Hippocampal formation (tissue), 2 donors: ENCODE measurements at places on chromosomes 6 and 20.

- DNase-seq, result no peak
These were observed 50.3 kb upstream of the BTBD3 start for GRCh38 chr20:11867291-11867919.

- no peak for DNase-seq
These were observed 464.2 kb downstream of the QKI start for GRCh38 chr6:163878698-163879097.

DNA sequence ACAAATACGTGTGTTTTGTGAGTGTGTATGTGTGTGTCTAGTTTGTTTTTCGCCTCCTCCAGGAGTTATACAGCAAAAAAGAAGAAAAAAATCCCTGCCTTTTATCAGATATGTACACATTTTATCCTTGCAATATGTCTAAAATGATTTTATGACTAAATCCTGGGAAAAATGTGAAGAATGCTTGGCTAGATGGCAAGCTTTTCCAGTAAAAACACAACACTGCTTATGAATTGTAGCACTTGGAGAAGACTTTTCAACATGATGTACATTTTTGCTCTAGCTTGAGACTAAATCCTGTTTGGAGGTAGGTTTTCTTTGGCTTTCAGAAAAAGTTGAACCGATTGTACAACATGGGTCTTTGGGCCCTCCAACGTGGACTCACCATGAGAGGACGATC lies 160.2 kb downstream of the GMPR start:
- DNase-seq, result no peak

GRCh38 chr6:165146456-165146855 lies 162.9 kb downstream of the C6orf118 start:
- DNase-seq, result peak; percentile 35

DNA sequence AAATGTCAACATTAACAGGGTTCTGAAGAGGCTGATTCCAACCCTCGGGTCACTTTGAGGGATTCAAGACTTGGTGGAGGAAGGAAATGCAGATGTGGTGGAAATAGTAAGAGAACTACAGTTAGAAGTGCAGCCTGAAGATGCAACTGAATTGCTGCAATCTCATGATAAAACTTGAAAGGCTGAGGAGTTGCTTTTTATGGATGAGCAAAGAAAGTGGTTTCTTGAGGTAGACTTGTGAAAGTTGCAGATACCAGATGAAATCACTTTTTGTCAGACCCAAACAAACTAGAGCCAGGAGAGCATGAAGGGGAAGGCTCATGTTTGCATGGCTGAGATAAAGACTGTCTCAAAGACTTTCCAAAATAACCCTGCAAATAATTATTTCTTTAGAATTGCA lies 16.2 kb downstream of the ANKRD6 start:
- no peak for DNase-seq

DNA sequence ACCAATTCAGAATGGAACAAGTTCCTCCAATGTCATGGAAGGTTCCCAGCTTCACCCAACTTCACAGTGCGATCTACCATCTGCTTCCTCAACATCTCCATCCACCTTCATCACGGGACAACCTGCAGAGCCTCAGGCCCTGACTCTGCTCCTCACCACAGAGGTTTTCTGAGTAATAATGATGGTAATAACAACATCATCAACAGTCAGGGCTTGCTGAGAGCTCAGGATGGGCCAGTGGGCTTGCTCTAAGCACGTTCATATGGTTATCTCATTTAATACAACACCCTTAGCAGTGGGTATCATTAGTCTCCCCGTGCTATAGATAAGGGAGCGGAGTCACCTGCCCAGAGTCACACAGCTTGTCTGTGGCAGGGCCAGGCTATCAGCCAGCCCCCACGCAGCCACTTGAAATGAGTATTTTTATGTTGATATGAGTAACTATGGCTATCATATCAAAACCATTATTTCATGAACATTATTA lies 38.6 kb downstream of the PREX1 start:
- no peak for DNase-seq

GRCh38 chr6:54525731-54526130 lies 217.5 kb downstream of the TINAG start:
- DNase-seq, result no peak

- no peak for DNase-seq
These were observed 71.2 kb downstream of the SESN1 start for GRCh38 chr6:109023356-109023925.

DNA sequence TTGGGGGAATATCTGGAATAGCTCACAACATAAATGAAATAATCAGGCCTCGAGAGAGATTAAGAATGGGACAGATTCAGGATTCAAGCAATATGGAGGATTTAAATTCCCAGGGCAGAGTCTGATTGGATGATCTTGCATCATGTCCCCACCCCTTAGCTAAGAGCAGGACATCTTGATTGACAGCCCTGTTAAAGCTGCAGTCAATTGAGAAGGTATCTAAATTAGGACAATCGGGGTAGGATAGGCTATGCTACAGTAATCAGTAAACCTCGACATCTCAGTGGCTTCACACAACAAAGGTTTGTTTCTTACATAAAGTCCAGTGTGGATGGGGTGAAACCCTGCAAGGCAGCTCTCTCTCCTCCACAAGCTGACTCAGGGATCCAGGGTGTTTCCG lies 109.5 kb downstream of the EYA2 start:
- no peak for DNase-seq

DNA sequence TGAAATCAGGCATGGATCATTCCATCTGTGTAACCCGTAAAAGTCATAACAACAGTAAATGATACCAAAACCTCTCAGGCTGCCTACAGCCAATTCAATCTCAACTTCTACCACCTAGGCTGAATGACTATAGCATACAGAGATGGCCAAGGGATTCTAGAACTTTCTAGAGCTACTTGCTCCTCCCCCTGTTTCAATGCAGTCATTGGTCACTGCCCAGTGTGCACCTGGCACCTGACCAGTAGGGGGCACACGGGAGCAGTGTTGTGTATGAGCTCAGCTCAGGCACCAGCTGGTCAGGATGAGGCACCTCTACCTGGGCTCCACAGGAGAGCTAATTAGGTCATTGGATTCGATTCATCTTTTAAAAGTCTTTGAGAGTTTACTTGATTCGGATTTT lies 86.2 kb downstream of the PLEKHG1 start:
- no peak for DNase-seq

- no peak for DNase-seq
These were observed 44.5 kb downstream of the RPRD1B start for GRCh38 chr20:38078084-38078483.

DNA sequence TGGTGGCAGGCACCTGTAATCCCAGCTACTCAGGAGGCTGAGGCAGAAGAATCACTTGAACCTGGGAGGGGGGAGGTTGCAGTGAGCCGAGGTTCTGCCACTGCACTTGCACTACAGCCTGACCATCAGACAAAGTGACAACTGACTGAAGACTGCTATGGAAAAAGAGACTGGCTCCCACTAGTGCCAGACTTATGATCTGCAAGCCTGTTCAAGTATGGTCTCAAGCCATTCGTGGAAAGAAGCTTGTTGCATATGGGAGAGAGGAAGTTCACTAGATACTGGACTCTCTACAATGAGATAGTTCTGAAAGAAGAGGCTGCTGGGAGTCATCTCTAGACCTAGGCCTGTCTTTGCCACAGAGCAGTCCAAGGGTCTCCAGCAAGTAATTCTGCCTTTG lies 26.7 kb downstream of the MDN1 start:
- no peak for DNase-seq

- no peak for DNase-seq
These were observed 3.5 kb downstream of the OCSTAMP start for GRCh38 chr20:46546936-46547335.

GRCh38 chr20:40111282-40111681 lies 577.8 kb downstream of the MAFB start:
- no peak for DNase-seq

- DNase-seq, result no peak
These were observed 7.6 kb upstream of the MICA start for GRCh38 chr6:31395832-31396231.

- DNase-seq, result no peak
These were observed 75.7 kb downstream of the GCLC start for GRCh38 chr6:53469163-53469562.

DNA sequence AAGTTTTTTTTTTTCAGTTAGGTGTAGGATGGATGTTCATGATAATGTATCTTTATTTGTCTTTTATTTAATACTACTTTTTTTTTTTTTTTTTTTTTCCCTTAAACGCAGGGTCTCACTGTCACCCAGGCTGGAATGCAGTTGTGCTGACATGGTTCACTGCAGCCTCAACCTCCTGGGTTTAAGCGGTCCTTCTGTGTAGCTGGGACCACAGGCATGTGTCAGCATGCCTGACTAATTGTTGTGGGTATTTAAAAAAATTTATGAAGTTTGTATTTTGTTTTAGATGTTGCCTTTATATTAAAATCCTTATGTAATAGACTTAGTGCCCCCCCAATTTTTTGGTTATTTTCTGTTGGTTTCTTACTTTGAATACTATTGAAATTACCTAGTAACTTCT lies 42.6 kb downstream of the NCOA3 start:
- no peak for DNase-seq

DNA sequence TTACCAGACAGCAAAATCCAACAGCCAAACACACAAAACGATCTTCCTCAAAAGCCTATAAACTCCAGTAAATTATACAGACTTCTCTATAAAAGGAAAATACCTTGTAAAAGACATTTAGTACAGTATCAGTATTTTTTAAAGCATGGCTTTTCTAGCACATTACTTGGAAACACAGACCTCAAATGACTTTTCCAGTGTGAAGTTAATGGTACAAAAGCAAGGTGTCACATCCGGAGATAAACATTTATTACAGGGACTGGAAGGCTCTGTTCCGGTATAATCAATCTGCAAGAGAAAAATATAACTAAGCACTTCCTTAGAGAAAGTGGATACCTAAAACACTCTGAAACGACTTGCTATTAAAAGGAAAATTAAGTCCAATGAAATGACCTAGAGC lies 17.1 kb downstream of the TMEM30A start:
- no peak for DNase-seq

DNA sequence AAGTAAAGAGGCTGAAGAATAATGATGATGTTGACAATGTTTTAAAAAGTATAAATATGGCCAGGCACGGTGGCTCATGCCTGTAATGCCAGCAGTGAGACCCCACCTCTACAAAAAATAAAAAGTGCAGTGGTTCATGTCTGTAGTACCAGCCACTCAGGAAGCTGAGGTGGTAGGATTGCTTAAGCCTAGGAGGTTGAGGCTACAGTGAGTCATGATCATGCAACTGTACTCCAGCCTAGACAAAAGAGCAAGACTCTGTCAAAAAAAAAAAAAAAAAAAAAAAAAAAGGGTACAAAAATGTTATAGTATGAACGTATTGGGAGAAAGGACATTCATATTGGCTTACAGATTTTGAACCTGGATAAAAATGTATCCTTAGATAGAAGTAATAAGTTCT lies 543.1 kb upstream of the IRAK1BP1 start:
- DNase-seq, result no peak

DNA sequence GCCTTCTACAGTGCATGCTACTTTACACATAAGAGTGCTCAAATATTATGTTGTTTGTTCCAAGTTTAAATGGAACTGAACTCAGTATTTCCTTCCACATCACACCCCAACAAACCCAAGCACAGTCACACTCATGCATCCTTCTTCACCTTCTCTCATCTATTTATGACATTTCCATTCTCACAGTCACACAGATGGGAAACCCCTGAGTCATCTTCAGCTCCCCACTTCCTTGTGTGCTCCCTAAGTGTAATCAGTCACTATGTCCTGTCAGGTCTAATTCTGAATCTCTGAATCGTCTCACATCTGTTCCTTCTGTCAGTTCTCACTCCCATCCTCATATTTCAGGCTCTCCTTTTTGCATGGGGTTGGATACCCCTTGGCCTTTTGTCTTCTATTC lies 96.0 kb downstream of the RIMS1 start:
- no peak for DNase-seq

GRCh38 chr6:101762851-101763250 lies 369.3 kb downstream of the GRIK2 start:
- DNase-seq, result no peak

GRCh38 chr6:37289931-37290330 lies 32.0 kb upstream of the TMEM217 start:
- DNase-seq, result no peak

GRCh38 chr6:149403534-149403933 lies 3.5 kb downstream of the SUMO4 start:
- DNase-seq, result no peak

GRCh38 chr6:36430351-36430750 lies 12.3 kb downstream of the PXT1 start:
- DNase-seq, result no peak

- DNase-seq, result peak; percentile 85
These were observed at the start of gene CITED2 for GRCh38 chr6:139374357-139375225. TSS of gene CITED2 (minus strand) at chr6:139374648. CDS start at chr6:139373944, 704 bp downstream.

DNA sequence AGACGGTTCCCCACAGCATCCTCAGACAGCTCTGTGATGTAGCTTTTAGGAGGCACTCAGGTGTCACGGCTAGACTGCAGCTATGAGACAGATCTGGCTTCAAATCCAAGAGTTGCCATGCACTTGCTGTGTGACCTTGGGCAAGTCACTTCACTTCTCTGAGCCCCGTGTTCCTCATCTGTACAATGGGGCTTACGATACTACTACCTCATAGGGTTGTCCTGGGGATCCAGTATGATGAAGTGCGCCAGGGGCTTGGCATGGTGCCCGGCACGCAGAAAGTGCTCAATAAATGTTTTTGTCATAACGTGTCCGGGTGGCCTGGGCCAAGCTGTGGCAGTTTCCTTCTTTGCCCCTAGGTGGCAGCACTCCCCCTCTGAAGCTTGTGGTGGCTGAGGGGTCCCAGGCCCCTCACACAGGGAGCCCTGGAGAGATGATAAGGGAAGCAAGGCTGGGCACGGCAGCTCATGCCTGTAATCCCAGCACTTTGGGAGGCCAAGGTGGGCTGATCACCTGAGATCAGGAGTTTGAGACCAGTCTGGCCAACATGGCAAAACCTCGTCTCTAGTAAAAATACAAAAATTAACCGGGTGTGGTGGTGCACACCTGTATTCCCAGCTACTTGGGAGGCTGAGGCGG lies 19.1 kb upstream of the CHMP4B start:
- no peak for DNase-seq

DNA sequence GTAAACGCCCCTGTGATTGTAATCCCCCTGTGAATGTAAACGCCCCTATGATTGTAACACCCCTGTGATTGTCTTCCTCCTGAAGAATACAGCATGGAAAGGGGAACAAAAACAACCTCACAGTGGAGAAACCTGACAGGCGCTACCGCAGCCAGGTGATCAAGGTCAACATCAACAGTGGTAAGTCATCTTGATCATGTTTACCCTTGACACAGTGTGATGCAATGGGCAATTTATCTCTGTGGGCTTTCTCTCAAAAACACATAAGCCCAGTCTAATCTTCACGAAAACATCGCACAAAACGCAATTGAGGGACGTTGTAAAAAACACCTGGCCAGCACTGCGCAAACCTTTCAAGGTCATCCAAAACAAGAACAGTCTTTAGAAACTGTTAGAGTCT lies 277.2 kb downstream of the PRKN start:
- DNase-seq, result no peak

DNA sequence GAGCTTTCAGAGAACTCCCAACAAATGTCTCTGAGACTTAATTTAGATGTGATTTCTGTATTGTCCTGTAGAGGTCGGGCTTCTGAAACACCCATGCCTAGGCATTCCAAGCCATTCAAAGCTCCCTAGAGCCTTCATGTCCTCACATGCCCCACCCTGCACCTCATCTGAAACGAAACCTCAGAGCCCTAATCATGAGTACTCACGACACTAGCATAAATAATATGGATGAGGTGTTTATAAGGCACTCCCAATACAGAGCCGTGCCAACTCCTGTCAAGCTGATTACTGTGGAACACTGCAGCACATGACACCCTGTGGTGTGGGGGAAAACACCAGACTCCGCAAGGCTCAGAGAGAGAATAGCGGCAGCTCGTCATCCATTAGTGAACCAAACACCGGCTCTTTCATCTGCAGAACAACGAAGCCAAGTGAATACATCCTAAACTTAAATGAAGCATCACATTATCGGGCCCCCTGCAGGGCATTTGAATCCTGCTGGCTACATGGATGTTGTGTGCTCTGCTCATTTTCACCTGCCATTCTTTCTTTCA lies 83.8 kb downstream of the FNDC1 start:
- DNase-seq, result no peak
